Stimulated activated CD8-positive, alpha-beta memory T cell treated with anti-CD3 and anti-CD28 coated beads, Interleukin-15, amount 100 ng/mL, for 24 hours (primary cell): ENCODE measurements at places on chromosomes 4 and X.

GRCh38 chrX:121301356-121301755 lies 253.9 kb downstream of the GLUD2 start:
- DNase-seq, result no peak

DNA sequence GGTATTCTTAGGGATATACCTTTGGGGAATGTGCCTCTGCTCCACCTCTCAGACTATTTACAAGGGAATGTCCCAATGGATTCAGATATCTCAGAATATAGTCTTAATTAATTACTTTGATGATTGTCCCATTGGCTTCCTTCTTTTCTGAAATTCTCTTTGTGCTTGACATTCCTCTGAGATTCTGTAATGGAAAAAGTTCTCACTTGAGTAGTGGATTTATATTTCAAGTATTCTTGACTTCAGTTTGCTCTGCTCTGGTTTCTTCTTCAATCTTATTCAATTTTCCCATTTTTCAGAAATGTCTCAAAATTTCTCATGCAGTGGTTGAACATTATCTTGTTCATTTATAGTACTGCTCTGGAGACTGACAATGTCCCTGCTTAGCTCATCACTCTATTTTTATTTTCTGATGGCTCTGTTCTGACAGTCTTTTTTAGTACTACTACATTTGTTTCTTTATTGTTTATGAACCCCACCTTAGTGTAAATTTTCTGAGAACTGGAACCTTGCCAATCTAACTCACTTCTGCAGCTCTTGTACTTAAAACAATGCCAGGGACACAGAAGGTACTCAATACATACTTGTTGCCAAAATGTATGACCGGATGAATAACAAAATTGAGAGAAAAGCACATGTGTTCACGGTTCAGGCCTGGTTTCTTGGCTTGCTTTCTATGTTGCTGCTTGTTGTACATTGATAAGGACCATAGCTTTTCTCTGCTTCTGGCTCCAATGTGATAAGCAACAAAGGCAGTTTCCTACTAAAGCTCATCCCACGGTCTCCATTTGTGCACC lies 471.7 kb downstream of the GASK1B start:
- DNase-seq, result no peak

DNA sequence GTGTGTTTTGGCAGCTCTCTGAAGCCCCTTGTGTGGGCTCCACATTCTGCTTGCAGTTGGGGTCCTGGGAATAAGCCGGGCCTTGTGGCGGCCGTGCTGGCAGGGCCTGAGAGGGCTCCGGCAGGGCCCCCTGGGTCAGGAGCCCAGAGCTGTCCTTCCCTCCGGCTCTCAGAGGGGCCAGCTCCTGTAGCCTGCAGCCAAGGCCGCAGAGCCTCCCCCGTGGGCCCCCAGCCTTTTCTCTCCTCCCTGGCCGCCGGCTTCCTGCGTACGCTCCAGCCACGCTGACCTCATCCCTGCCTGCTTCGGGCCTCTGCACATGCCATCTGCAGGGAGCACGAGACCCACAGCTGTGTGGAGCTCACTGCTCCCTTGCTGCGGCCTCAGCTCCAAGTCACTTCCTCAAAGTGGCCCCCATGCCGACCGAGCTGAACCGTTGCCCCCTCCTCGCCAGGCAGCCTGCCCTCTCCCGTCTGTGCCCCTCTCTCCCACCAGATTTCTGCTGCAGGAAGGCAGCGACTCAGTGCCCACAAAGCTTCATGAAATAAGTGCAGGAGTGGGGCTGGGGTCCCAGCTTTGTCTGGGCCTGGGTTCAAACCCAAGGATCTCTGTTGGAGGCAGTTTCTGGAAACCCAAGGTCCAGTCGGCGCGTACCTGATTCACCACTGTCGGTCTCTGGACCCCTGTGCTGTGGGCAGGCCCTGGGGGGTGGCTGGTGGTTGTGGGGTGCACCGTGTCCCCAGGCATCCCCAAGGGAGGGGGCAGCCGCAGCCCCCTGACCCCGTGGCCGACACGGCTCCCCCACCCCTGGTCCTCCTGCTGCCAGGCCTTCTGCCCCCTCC lies 57.1 kb upstream of the NKX1-1 start:
- DNase-seq, result no peak

DNA sequence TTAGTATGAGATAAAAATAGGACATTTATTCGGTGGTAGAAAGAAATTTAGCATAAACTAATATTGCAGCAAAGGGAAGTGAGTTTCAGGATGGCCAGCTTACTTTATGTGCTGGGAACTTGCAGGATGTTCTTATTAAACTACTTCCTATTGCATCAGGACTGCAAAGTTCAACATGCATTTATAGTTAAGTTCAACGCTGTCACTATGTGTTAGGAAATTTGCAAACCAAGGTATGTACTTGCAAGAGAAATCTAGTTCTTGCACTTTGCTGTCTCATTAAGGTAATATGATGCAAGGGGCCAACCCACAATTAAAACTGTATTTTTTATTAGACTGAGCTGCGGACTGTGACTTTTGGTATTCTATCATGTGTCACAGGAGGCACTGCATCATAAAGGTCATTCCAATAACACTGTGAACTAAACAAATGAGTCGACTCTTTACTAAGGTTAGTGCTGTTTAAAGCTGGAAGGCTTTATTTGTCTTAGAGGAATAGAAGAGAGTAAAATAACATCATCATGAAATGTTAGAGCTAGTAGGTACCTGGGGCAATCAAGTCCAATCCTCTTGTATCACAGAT lies 1525.7 kb upstream of the TENM3 start:
- no peak for DNase-seq

DNA sequence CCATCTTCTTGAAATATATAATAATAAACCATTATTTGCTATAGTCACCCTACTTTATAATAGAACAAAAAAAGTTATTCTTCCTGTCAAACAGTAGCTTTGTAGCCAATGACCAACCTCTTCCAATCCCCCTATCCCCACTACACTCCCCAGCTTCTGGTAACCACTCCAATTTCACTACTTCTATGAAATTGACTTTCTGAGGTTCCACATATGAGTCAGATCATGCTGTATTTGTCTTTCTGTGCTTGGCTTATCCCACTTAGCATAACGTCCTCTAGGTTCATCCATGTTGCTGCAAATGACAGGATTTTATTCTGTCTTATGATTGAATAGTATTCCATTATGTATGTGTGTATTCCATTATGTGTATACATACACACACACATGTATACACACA lies 809.7 kb upstream of the NDST4 start:
- no peak for DNase-seq

GRCh38 chrX:129743821-129744220 lies 5.0 kb downstream of the XPNPEP2 start:
- no peak for DNase-seq

DNA sequence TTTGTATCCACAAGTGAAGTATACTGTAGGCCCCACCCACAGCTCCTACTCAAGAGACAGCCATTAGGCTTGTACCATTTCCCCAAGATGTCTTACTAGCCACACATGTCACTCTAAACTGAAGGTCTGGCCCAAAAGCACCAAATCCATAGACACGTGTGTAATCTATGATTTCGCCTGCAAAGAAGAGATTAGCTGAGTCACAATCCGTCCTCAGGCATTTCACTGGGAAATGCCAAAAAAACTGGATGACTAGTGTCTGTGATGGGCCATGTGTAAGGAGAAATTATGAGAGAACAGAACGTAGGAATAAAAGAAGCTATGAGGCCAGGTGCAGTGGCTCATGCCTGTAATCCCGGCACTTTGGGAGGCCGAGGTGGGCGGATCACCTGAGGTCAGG lies 21.9 kb upstream of the RP2 start:
- no peak for DNase-seq

- no peak for DNase-seq
These were observed 37.1 kb upstream of the HERC6 start for GRCh38 chr4:88341227-88342192.

- DNase-seq, result no peak
These were observed 92.5 kb downstream of the ANK2 start for GRCh38 chr4:113141901-113142346.

- no peak for DNase-seq
These were observed 138.2 kb downstream of the EMCN start for GRCh38 chr4:100379583-100380105.
